Fibroblast of mammary gland (primary cell): ENCODE measurements at places on chromosomes 4 and X.
A peak's percentile ranks its signal among the peaks of the same experiment; 100 is the strongest.

DNA sequence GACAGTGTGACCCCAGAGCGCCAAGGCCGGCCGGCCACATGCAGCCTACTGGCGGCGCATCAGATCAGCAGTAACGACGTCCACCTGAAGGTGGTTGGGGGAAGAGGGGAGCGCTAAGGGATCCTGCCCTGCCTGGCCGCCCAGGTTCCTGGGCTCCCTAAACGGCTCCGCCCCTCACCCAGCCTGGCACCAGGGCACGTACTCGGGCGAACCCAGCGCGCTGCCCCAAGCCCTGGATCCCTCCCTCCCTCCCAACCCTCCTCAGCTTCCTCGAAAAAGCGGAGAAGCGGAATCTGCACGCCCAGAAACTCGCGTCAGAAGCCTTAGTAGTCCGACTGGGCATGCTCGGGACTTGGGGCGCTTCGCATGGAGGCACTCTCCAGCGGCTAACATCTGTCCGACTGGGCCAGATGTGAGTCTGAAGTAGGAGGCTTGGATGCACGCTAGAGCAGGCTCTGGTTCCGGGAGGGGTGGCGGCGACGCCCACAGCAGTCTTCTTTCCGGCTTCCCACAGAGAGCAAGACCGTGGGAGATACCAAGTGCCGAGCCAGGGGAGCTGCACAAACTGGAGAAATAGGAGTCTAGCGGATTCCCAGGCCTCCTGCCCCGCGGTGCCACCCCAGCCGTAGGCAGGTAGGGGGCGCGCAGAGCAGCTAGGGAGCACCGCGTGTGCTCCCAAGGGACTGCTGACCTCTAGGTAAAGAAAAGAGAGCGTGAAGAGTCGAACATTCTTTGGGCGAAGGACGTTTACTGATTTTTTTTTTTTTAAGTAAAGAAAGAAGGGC, 114.3 kb upstream of the TEX13C start:
- peak; percentile 4 for DNase-seq

GRCh38 chrX:38311743-38312142, 15.6 kb downstream of the RPGR start:
- no peak for DNase-seq

DNA sequence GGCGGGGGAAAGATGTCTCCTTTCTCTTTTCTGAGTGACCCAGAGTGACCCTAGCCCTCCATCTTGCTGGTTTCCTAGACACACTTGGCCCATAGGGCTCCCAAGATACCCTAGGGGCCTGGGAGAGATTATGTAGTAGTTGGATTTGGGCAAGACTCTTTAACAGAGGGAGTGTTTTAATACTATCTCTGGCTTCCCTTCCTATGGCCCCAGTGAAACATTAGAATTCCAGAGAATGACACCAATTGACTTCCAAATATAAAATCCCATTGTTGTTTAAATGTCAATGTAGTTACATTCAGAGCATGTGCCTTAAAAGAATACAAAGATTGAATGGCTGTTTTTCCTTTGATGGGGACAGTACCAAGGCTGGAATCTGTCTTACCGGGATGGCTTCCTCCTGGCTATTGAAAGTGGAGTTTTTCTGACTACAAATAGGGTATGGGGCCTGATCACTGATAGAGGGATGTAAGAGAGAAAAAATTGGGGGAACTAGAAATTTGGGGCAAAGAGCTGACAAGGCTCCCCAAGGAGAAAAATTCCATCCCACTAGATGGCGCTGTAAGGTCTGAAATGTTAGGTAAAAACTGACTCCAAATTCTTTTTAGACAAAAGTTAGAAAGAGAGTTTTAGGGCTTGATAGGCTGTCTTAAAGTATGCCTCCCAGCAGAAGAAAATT, 10.7 kb downstream of the TENT5D start:
- DNase-seq = peak; percentile 2

GRCh38 chr4:8130346-8131066, 28.1 kb downstream of the ABLIM2 start:
- no peak for DNase-seq

DNA sequence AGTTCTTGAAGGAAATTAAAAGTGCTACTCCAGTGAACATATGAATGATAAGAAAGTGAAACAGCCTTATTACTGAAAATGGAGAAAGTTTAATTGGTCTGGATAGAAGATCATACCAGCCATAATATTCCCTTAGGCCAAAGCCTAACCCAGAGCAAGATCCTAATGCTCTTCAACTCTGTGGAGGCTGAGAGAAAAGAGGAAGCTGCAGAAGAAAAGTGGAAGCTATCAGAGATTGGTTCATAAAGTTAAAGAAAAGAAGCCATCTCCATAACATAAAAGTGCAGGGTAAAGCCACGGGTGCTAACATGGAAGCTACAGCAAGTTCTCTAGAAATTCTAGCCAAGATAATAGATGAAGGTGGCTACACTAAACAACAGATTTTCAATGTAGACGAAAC, 85.5 kb upstream of the ATOH1 start:
- DNase-seq = no peak

DNA sequence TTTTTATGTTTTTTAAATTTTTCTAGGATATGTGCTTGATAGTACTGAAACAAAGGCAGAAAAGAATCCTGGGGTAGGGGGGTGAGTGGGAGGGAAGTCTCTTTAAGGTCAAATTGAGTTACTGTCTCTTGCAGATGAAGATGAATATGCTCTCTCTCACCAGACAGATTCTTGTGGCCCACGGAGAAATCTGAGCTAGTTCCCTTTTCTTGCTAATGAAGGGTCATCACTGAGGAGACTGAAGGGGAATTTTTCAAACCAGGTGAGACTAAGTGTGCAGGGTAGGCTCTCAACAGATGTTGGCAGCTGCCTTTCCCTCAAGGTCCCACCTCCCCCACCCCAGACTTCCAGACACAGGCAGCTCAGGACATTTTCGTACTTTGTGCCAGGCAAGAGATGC, 21.5 kb downstream of the FAM9C start:
- no peak for DNase-seq

- peak; percentile 18 for DNase-seq
These were observed 42.7 kb downstream of the ASMT start for GRCh38 chrX:1657367-1658070.

DNA sequence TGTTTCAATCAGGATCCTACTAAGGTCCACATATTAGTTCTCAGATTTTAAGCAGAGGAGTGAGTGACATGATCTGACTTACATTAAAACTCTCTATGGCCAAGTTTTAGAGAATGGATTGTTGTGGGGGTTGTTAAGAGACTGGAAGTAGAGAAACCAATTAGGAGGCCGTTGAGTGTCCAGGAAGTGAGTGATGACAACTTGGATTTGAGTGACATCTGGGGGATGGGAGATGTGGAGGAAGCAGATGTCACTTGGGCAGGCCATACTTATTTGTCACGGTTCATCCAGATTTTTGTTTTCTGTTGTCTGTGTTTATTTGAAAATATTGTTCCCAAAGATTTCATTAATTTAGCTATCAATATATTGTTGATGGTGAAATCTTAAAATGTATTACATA, 28.3 kb downstream of the ADD1 start:
- no peak for DNase-seq

- no peak for DNase-seq
These were observed 96.1 kb downstream of the REELD1 start for GRCh38 chr4:146310319-146311021.

DNA sequence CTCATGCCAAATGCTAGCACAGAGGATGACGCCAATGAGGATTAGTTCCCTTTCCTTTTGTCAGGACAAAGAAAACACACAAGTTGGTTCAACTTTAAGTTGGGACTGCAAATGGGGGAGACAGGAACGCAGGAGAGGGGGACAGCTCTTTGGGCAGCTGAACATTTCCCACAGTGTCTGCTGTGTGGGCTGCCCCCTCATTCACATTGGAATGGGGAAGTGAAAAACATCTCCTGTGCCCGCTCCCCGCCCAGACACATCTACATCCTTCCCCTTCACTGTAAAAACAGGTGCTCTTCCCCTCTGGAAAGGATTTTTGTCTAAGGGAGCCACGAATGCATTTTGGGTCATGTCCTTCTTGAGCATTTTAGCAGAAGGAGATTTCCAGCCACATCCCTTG, 44.5 kb upstream of the TBC1D9 start:
- no peak for DNase-seq

DNA sequence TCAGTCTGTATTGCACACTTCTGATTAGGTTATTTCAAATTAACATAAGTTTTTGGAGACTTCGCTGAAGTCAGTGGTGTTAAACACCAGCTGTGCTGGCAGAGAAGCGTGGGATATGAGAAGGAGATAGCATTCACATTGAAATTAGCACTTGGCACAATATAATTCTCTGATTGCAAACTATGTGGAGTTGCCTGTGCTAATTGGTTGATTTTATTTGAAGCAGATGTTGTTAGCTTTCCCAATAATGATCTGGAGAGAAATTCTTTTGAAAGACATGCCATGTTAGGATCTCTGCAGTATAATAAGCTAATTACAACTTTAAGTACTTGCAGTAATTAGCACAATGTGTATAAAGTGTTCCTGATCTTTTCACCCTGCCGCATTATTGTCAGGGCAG, 367.4 kb upstream of the ARX start:
- DNase-seq = no peak

GRCh38 chr4:42172921-42173320, 20.5 kb upstream of the BEND4 start:
- DNase-seq = no peak

- DNase-seq = no peak
These were observed 214.4 kb upstream of the ARSJ start for GRCh38 chr4:114193624-114194399.

- DNase-seq = no peak
These were observed 87.5 kb downstream of the NSUN7 start for GRCh38 chr4:40837094-40837870.

- peak; percentile 11 for DNase-seq
These were observed 31.3 kb downstream of the IL13RA2 start for GRCh38 chrX:114985967-114986592.

DNA sequence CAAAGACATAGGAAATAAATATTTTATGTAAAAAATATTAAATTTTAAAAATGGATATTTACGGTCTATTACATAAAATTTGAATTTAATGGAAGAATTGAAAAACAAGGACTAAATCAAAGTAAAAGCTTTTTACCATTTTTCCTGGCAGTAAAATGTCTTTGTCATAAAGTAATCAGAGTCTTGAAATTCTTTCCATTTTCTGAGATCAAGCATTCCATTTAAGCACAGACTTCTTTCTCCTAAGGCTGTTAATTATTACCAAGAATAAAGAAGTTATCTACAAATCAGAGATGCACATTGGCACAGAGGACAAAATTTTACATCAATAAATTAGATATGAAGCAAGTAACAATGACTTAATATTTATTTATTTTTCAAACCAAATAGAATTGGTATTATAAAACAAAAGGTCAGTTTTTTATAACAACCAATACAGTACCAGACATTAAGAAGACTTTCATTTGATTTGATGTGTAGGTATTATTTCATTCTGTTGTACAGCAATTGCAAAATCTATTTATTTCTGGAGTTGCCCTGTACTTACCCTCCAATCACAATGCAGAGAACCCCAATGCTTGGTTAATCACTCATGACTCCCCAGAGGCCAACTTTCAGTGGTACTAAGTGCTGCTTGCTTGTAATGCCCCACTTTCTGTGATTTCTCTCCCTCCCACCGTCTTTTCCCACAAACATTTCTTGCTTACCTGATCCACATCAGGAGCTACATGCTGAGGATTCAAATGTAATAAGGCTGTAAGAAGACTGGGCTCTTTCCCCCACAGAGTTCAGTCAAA, 254.6 kb downstream of the GASK1B start:
- no peak for DNase-seq

- DNase-seq = no peak
These were observed 210.8 kb upstream of the TEX13C start for GRCh38 chrX:125108921-125109320.

- DNase-seq = no peak
These were observed 48.6 kb downstream of the VEGFC start for GRCh38 chr4:176744091-176744490.

- no peak for DNase-seq
These were observed 17.1 kb downstream of the GRPR start for GRCh38 chrX:16140448-16140847.

- no peak for DNase-seq
These were observed 294.4 kb upstream of the FAT4 start for GRCh38 chr4:125020089-125021034.

DNA sequence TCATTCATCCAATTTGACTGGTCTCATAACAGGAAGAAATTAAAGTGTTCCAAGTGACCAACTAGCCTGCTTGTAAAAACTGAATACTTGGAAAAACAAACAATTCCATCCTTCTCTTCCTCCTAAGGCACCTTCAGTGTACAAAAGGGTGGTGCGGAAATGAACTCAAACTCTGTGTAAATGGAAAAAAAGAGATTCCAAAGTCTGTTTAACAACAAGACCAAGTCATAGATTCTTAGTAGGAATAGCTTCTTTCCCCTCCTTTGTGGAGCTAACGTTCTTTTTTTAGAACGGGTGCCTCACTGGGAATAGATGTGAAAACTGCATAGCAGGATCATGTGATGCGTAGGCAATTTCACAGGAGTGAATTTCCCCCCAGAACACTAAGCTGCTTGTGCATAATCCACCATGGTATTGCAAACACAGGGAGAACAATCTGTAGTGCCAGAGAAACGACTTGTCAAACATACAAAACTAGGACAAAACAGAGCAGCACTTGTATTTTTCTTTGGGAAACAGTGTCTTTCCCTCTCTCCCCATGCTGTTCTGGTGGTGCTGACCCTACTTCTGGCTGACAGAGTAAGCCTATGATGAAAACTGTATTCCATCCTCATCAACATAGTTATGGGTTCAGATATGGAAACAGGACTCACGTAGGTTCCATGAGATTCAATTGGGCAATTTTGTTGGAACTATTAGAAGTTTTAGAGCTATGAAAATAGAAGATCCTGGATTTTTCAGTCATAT, 13.2 kb upstream of the SOD3 start:
- DNase-seq = no peak

DNA sequence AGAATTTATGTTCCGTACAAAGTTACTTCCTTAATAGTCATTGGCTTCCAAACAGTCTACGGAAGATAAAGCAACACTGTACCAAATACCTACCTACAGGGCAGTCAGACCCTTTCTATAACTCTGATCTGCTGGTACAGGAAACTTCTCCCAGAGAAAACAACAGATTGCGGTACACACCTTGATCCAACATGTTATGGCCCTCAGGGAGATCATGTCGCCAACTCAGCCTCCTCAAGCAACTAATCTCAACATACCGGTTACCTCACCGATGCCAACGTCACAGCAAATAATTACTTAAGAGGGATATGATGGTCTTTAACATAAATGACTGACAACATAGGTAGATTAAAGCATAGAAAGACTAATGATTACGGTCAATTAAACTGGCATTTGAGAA, 70.4 kb downstream of the RFC1 start:
- DNase-seq = no peak

GRCh38 chrX:70132224-70132623, 1.0 kb upstream of the IGBP1 start:
- peak; percentile 4 for DNase-seq
